ENCODE measurements at places on chromosomes 7 and 10.

GRCh38 chr10:97529685-97530465 lies 31.2 kb downstream of the UBTD1 start:
- DNase-seq = no peak

DNA sequence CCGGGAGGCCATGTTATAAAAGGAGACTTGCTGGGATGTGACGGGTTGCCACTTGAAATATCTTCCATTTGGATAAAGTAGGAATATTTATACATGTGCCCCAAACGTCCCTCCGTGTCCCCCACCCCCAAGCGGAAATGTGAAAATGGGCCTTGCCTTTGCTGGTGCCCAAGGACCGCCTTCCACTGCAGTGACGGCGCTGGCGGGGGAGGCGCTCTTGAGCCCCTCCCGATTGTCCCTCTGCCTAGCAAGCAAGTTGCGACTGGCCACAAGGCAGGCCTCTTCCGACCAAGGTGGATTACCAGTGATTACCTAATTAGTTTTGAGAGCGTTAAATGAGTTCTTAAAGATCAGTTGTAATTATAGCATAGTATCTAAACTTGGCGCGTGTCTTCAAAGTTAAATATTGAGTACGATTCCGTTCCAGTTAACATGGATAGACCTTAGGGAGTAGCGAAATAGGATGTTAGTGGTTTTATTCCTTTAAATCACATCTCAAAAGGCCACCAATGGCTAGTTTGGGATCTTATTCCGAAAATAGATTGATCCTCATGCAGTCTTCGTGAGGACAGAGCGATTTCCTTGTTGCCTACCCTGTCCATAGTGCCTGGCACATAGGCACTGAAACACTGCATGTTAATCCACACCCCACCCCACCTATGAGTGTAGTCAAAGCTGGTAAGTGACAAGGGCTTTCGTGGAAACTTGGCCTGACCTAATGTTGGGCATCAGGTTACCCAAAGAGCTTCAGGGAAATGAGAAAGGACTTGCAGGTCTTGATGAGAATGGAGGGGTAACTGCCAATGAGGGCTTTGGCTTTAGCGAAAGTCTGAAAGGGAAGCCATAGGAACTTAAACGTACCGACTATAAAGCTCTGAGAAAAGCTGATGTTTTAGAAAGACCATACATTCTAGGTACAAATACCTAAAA lies 1.1 kb downstream of the PPIA start:
- DNase-seq = peak; percentile 73

DNA sequence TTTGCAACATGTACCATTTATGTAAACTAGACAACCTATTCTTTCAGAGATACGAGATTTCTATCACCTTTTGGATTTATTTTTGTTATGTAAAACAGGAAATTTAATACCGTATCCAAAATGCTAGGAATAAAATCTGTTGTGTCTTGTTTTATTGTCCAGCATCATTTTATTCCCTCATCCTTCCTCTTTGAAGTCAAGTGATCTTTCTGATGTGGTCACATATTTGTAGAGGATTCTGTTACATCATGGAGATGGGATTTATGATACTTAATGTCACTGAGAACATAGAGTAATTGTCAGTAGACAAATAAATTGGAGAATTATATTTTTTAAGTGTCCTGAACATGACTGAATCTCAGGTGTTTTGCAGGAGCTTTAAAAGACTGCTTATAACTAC lies 64.7 kb downstream of the ZNF277 start:
- DNase-seq = peak; percentile 30

DNA sequence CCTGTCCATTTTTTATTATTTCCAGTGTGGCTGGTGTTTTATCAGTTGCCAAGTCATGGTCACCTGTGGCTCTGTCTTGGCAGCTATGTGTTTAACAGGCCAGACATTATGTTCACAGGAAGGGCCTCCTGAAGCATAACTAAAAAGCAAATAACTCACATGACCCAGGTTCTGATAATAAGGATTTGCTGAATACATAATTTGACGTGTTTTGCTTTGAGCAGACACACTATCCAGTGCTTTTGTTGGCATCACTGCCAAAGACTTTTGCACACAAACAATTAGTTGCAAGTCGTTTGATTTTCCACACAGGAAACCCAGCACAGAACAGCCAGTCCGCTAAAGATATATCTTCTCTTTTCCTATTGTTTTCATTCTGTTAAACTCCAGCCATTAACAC lies 173.6 kb downstream of the ARL4A start:
- peak; percentile 8 for DNase-seq

DNA sequence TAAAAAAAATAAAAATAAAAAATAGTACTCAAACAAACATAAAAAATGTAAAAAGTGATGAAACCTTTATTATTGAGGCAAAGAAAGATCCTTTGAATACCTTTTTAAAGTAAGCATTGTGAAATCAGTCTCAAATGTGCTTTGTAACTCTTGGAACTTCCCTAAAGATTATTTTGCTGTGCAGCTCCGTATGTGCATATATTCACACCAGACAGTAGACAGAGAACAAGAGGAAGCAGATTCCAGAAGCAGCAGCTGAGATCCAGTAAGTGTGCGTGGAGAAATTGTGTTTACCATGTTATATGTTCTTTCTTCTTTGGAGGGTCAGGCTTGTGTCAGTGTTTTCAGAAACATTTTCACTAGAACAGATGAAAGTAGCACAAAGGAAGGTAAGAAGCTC lies 324.9 kb downstream of the AGMO start:
- no peak for DNase-seq

GRCh38 chr10:110827875-110828274 lies 43.9 kb upstream of the PDCD4 start:
- no peak for DNase-seq

GRCh38 chr10:97319671-97320479 lies 804 bp downstream of the FRAT1 start:
- DNase-seq = peak; percentile 37

- DNase-seq = no peak
Observed at GRCh38 chr10:98363220-98363619, 51.8 kb downstream of the PYROXD2 start.

- DNase-seq = no peak
Observed at GRCh38 chr7:159008417-159008816, 136.2 kb downstream of the VIPR2 start.

GRCh38 chr7:29237489-29237888 lies 42.9 kb downstream of the CHN2 start:
- no peak for DNase-seq

- DNase-seq = no peak
Observed at GRCh38 chr10:53140506-53140905, 367.9 kb upstream of the MBL2 start.

- no peak for DNase-seq
Observed at GRCh38 chr7:2650451-2650850, 18.7 kb downstream of the TTYH3 start.

DNA sequence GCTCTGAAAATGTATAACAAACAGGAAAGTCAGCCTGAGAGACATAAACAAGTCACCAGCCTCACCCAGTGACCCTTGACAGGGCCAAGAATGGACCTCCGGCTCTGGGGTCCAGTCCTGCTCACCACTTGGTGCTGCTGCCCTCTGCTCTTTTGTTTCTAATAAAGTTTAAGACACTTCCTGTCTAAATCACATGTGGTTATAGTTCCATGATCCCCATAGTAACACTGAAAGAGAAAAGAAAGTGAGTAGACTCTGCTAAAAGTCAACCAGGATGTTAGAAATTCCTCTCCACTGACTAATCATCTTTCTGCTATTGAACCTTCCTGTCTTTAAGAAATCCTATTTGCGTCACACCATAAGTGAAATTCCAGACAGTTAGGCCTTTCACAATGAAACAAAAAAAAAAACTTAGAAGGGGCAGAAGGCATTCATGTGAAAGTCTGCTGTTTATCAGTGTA lies 179.2 kb upstream of the BET1 start:
- no peak for DNase-seq

- no peak for DNase-seq
Observed at GRCh38 chr7:3551536-3551935, 250.5 kb downstream of the SDK1 start.

- no peak for DNase-seq
Observed at GRCh38 chr7:26600411-26600810, 264.0 kb downstream of the SKAP2 start.

GRCh38 chr10:91312382-91312733 lies 91.9 kb downstream of the PCGF5 start:
- DNase-seq = no peak

GRCh38 chr7:36736899-36737211 lies 12.6 kb upstream of the AOAH start:
- DNase-seq = no peak

- DNase-seq = no peak
Observed at GRCh38 chr7:100406767-100407166, 21.7 kb downstream of the ZCWPW1 start.

DNA sequence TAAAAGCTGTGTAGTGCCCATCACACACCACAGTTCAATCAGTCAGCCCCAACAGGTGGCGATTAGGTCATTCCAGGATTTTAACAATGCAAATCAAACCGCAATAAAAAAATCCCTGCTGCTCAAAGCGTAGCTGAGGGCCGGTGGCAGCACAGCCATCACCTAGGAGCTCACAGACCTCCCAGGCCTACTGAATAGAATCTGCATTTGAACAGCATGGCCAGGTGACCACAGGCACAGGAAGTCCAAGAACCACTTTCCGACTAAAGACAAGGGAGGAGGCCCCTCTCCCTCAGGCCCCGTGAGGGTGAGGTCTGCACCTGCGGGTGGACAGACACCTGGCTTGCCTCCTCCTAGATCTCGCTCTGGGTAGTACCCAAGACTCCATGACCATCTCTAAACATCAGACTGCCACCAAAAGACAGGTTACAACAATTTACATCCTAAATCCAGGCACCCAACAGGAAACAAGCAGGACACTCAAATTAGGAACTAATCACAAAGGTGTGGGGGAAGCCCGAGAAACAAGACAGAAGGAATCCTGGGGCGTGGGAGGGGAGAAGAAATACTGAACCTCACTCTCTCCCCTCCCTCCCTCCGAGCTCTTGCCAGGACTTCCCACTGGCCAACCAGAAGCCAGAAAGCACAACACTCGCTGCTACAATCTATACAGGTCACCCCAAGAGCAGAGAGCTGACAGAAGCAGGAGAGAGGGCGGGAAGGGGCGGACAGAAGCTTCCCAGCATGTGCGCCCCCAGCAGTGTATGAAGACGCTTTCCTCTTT lies 19.2 kb downstream of the GNA12 start:
- no peak for DNase-seq

DNA sequence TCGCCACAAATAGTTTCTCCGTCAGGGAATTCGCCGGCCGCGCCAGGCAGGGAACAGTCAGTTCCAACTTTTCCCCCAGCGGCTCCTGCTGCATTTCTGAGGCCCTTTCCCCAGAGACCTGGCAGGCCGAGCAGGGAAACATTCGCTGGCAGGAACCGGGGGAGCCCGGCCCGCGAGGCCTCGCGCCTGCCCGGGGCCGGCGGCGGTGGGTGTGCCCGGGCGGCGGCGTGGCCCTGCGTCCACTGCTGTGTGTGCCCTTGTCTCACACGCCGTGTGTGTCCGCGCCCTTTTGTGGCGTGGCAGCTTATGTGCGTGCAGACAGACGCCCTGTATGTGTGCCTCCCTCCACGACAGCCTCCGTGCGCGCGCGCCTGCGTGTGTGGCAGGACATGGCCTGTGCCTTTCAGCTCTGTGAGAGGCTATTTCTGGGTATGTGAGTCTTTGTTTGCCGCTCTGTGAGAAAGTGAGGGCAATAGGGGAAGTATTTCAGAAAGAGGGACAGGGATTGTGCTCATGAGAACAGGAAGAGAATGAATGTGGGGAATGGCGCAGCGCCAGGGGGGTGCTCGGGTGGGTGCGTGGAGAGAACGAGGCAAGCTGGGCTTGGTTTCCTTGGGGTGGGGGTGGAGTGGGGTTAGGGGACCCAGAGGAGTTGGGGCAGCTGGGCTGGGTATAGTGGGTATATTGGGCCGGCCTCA lies 689 bp upstream of the SMARCD3 start:
- DNase-seq = no peak

DNA sequence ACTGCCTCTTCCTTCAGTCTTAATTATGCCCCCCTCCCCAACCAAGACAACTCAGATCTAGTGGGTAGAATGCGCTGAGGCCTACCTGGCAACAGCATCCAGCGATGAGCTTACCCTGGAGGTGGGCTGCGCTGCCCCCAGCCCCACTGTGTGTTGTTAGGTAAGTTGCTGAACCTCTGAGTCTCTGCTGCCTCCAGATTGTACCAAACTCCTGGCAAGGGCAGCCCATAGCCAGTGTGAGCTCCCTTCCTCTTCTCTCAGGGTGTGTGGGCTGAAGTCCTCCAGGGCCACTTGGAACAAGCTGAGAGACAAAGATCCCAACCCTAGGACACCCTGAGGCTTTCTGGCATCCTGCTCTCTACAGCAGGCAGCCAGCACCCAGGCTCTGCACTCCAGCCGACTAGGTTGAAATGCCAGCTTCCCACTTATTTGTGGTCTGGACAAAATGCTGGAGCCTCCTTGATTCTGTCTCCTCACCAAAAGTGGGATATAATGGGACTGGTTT lies 135.3 kb downstream of the ARHGAP22 start:
- no peak for DNase-seq

GRCh38 chr7:36040679-36041078 lies 112.4 kb upstream of the EEPD1 start:
- DNase-seq = no peak

DNA sequence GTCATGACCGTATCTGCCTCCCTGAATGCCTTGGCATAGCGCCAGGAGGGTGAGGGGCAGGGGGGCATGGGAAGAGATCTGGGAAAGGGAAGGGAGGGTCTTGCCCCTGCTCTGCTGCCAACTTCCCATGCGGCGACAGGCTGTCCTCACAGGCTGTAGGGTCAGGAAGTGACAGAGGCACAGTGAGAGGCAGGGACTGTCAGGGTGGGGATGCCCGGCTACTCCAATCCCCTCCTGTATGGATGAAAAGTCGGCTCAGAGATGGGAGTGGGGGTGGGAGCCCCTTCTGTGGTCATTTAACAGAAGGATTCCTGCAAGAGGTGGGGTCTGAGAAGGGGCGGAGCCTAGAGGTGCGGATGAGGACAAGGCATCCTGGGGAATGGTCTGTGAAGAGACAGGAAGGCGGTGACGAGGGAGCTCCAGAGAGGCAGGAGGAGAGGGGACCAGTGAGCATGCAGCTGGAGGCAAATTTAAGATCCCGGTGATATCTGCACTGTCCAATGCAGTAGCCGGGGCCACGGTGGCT lies 20.8 kb upstream of the UNC5B start:
- no peak for DNase-seq

GRCh38 chr7:73423519-73424488 lies 9.8 kb upstream of the FZD9 start:
- DNase-seq = no peak

DNA sequence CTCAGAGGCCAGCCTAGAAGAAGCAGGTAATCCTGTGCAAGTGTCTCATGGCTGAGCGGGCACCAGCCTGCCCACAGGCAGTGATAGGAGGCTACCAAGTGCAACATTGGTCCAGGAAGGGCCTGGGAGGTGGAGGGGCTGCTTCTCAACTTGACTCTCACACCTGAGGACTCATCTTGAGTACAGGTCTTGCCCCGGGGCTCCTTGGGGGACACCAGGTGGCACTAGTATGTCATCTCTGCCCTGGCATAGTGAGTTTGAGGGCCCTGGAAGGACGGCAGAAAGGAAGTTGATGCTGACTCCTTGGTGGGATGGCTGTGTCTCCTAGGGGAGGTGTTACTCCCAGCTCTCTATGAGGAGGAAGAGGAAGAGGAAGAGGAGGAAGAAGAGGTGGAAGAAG lies 2.3 kb downstream of the CCDC136 start:
- DNase-seq = no peak
